ENCODE measurements at places on chromosomes 16 and 17.

GRCh38 chr17:2894782-2895181 lies 98.5 kb downstream of the RAP1GAP2 start:
- DNase-seq, result peak; percentile 53

- DNase-seq, result no peak
These were observed 4.5 kb downstream of the TMEM238L start for GRCh38 chr17:10799407-10799806.

- peak; percentile 37 for DNase-seq
These were observed 6.0 kb downstream of the MXRA7 start for GRCh38 chr17:76704805-76705204.

GRCh38 chr17:34584805-34585416 lies 5.5 kb downstream of the TMEM132E start:
- no peak for DNase-seq

DNA sequence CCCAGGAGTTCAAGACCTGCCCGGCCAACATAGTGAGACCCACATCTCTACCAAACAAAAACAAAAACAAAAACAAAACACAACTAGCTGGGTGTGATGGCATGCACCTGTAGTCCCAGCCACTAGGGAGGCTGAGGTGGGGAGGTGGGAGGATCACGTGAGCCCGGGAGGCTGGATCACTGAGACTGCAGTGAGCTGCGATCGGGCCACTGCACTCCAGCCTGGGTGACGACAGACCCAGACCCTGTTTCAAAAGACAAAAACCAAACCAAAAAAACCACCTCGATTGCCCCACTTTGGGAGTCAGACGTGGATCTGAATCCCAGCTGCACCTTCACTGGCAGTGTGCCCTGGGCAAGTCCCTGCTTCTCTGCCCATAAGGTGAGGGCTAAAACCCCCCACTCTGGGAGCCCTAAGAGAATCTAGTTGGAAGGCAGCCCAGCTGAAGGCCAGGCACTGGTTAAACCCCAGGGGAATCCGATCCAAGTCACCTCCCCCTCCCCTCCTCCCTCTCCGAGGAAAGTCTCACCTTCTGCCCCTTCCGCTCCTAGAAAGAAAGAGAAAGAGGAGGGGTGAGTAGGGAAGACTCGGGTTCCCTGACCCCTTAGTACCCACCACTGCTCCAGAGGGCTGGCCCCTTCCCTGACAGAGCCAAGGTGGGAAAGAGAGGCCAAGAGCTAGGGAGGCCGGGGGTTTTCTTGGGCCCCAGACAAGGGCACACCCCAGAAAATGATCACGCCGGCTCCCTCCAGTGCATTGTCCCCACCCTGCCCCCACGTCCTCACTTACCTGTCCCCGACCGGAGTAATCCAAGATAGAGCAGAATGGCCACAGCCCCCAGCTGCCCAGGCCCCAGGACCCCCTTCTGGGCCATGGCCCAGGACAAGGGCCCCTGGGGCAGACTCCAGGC lies 647 bp downstream of the PRSS8 start:
- DNase-seq, result peak; percentile 90

DNA sequence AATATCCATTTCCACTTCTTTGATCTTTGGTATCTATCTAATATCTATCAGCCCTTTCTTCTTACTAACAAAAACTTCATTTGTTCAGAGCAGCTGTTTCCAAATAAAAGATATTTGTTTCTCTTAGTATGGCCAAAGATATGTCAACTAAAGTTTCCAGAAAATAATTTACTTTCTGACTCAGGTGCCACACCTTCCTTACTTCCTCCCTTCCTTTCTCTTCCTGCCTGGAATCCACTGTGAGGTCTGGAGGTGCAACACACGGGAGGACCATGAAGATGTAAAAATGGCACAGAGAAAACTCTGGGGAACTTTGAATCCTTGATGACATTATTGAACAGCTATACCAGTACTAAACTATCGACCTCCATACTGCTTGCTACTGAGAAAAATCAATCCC lies 14.0 kb downstream of the MED13 start:
- DNase-seq, result no peak

DNA sequence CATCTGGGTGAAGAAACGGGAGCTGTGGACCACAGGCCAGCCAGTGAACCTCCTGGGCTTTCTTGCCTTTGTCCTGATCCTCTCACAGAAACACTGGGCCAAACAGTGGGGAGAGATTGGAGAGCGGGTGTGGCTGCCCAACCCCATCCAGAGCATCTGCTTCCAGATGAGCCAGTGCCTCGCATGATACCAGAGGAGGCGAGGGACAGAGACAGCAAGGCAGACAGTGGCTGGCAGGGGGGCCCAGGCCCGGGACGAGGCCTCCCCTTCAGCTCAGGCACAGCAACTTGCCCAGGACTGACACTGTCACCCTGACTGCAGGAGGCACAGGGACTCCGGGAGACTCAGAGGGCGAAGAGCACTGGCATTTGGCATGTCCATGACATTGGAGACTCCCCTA lies 12.0 kb downstream of the ARHGEF15 start:
- DNase-seq, result no peak

DNA sequence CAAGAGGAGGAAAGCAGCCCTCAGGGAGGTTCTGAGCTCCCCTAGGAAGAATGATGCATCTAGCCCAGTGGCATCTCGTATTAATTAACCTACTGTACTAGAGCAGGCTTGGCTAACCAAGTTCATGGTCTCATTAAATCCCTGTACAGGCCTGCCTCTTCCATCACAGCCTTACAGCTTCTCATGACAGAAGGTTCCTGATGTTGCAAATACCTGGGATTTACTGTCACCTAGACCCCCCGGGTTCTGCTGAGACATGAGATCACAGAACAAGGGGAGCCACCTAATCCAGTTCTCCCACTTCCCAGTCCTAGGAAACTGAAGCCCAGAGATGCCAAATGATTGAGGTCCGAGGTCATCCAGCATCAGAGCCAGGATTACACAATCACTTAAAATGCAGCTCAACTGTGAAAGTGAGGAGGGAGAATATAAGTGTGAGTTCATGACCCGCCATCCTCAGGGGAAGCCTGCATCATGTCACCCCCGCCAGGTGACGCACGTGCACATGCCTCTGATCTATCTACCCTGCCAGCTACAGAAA lies 23.9 kb downstream of the ACLY start:
- DNase-seq, result no peak

GRCh38 chr16:82699711-82700495 lies 73.1 kb downstream of the CDH13 start:
- no peak for DNase-seq

GRCh38 chr17:78214706-78215061 lies 631 bp downstream of the BIRC5 start:
- DNase-seq, result no peak

DNA sequence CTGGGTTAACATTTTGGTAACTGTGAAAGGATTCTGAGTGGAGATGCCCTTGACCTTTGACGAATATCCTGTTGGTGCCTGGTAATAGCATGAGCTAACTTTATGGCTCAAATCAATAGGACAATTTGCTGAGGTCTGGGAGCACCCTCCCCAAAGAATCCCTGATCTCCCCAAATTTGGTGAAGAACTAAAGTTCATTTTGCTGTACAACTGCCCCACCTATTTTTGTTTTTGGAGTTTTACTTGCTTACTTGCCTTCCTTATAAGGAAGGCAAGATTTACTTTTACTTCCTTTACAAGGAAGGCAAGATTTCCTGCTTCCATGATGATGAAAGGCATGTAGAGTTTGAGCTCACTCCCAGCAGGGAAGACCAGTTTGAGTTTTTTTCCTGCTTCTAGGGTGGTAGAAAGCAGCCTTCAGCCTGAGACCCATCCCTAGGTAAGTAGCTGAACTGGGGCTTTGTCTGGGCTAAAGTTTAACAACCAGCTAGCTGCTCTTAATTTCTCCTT lies 2.8 kb downstream of the KRTAP4-9 start:
- DNase-seq, result no peak
